NCI-H460 (cell line): ENCODE measurements at places on chromosomes 11 and 22. TPM values are rescaled to one million over a fixed set of nuclear protein-coding genes. Genes with fewer than 3 reads are reported as not detected.

DNA sequence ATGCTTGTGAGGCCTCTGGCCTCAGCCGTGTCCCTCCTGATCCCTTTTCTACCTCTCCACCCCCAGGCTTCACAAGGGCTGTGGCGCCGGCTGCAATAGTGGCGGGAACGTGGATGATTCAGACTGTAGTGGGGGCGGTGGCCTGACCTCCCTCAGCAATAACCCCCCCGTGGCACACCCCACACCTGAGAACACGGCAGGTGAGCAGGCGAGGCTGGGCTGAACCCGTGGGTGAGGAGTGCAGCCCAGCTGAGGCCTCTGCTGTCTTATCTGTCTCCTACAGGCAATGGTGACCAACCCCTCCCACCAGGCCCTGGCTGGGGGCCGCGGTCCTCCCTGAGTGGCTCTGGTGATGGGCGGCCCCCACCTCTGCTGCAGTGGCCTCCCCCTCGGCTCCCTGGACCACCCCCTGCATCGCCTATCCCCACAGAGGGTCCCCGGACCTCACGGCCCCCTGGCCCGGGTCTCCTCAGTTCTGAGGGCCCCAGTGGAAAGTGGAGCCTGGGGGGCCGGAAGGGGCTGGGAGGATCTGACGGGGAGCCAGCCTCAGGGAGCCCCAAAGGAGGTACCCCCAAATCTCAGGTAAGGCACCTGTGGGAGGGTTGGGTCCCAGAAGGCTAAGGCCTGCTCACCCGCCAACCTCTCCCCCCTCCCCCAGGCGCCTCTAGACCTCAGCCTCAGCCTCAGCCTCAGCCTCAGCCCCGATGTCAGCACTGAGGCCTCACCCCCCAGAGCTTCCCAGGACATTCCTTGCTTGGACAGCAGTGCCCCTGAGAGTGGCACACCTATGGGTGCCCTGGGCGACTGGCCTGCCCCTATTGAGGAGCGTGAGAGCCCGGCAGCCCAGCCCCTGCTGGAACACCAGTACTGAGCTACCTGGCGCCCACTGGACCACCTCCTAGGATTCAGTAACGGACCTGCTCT is 1.5 kb upstream of the SIPA1 start:
- DNase-seq = no peak

DNA sequence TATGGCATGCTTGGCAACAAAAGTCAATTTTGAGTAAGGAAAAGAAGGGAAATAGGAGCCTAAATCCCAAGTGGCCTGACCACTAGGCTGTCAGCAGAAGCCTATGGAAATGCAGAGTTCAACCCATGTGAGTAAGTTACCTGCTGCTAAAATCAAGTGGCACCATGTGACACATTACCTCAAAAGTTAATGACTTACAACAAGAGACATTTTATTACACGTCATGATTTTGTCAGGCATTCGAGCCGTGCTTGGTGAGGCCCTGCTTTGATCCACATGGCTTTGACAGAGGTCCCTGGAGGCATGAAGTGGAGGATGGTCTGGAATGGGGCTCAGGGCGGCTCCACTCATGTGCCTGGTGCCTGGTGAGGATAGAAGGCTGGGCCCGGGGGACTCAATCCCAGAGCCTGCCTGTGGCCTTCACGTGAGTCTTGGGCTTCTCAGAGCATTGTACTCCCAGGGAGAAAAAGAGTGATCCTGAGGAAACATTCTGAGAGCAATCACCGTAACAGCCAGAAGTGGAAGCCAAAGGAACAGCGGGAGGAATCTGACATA is 339.1 kb upstream of the B3GAT1 start:
- DNase-seq = no peak

DNA sequence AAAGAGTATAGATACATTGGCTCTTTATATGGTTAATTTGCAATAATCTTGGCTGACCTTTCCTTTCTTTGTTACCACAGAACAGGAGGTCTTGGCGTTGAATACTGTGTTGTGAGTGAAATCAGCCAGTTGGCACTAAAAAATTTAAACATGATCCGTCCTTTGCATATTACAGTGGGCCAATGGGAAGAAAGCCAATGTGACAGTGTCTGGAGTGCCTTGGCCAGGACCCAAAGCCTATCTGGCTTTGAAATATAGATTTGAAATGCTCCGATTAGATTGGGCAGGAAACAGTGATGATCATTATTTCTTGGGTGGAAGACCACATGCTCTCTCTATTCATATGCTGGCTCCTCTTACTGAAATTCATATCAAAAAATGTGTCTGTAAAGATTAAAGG is 339.6 kb upstream of the ANO3 start:
- DNase-seq = no peak

The RAB38 gene
- total RNA-seq = 6.6 and 6.9 TPM in 2 replicates

The ART5 gene
- total RNA-seq = not detected in 2 replicates

- no peak for DNase-seq
Measured at GRCh38 chr11:69310934-69311766, 17.2 kb downstream of the MYEOV start.

DNA sequence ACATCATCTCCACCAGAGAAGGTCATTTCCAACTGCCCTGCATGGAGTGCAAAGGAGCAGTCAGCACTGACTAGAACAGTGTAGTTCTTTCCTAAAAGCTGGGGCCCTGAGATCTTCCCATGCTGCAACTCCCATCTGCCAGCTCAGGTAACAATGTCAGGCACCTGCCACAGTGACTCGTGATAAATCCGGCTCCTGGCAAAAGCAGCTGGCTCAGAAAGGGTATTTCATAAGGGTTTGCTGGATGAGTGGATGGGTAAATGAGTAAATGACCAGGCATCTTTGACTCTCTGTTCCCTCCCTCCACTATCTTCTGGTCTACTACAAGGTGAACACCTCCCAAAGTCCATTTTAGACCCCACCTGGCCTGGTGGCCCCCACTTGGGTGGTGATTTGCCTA is 403.6 kb downstream of the NXPE2 start:
- DNase-seq = no peak

DNA sequence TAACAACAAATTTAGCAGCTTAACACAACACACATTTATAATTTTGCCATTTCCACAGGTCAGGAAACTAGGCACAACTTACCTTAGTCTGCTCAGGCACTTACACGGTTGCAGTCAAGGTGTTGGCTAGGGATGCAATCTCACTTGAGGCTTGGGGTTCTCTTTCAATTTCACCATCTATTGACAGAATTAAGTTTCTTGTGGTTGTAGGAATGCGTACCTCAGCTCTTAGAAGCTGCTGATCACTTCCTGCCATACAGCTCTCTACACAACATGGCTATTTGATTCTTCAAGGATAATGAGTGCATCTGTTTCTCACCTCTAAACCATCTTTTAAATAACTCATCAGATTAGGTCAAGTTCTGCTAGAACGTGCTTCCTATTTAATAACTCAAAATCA is 968.1 kb downstream of the LRRC4C start:
- no peak for DNase-seq

- no peak for DNase-seq
Measured at GRCh38 chr11:62140304-62141110, 16.7 kb downstream of the INCENP start.
